ENCODE measurements at places on chromosomes 2 and 18.

GRCh38 chr18:77129150-77129551 lies 3.4 kb downstream of the MBP start:
- no peak for DNase-seq

DNA sequence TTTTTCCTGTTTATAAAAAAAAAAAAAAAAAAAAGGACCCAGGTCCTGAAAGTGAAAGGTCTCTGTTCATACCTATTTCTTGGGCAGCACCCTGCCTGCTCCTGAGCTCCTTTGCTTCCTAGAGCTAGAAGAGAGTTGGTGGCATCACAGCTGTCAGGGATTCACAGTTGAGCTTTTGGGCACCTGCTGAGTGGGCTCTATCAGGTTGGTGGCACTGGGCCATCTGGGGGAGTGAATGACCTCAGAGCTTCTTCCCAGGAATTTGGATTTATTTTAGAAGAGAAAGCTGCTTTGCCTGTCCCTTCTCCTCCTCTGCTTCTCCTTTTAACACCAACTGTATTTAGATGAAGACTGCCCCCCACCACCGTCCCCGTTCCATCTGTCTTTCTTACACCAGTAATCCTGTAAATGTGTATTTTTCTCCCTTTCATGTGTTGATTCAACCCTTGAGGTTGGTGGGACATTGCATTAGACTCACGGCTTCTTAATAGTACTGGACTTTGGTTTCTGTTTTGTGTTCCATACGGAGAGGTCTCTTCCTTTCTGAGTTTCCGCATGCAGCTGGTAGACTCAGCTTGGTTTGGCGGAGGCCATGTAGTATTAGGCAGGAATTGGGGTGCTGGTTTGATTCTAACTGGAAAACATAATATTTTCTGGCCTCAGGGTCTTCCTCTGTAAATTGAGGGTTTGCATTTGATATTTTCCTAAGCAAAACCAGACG lies 7.6 kb upstream of the MGAT5 start:
- peak; percentile 28 for DNase-seq

DNA sequence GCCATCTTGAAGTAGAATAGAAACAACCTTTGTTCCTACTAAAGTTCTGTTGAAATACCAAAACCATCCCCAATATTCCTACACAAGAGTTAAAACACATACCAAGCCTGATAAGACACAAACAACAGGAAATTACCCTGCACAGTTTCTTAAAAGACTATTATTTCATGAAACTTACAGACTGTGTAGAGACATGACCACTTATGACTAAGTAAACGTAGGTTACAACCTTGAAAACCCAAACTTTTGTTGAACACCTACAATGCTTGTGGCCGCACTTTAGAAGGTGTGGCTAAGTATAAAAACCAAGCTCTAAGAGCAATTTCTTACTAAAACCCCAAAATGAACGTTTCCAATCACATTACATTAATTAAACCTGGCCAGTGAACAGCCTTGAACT lies 2.0 kb downstream of the SMAD2 start:
- DNase-seq = no peak

DNA sequence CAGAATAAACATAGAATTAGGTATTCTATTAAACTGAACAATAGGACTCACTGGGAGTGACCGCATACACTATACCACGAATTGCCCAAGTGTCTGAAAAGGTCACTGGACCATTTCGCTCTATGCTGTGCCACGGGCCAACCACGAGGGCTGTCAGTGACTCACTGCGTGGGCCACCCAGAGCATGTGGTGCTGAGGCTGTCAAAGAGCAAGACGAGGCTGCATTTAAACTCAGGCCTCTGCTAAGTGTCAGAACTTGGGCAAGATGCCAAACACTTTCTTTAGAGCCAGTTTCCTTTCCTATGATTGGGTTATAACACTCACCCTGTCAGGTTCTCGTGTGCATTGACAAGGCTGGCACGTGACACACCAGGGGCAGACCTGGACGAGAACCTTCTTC lies 97.5 kb downstream of the SH3YL1 start:
- DNase-seq = no peak

GRCh38 chr2:44450806-44451205 lies 89.1 kb downstream of the CAMKMT start:
- no peak for DNase-seq

DNA sequence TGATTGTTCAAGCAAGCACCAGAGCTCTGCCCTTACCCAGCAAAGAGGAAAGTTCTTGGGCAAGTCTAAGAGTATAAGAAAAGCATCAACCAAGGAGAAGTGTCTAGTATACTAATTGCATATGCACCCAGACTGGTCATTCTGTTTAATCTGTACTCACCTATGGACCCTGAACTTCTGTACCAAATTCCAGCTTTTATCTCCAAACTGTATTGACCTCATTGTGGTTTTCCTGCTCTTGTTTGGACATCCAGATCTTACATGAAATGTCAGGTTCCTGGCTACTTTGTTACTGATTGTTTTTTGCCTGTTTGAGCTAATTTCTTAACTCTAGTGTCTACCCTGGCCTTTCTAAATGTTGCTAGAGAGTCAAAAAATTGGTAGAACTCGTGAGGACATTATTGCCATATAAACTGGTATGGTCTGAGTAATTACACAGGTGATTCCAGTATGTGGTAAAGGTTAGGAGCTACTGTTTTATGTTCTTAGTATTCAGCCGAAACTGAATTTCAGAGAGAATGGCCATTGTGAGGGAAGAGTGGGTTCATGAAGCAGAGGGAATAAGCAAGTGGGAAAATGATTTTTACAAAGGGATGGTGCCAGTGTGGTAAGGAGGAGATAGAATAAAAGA lies 146.3 kb downstream of the HNMT start:
- no peak for DNase-seq

DNA sequence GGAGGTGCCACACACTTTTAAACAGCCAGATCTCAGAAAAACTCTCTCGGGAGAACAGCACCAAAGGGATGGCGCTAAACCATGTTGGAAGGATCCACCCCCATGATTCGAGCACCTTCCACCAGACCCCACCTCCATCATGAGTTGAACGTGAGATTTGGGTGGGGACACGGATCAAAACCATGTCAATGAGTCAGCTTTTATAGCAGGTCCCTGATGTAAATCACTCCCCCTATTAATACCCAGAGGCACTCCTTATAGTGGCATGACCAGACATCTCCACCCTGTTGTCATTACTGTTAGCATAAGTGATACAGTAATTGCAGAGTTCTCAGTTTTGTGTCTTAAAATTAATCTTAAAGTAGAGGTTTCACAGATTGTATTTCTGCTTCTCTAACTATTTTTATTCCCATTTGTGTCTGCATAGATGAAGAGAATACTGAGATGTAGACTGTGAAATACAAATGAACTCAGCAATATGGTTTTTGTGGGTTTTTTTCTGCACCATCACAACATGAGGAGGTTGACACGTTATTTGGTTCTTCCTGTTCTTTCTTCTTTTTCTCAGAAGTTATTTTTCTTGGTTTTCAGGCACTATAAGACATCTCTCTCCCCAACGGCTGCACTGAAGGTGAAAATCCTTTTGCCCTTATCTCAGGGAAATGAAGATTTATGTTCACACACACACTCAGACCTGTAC lies 218.2 kb downstream of the ARL4C start:
- no peak for DNase-seq

Measured in WERI-Rb-1 (cell line).